ELR (cell line): ENCODE measurements at places on chromosomes 12 and 14.
A peak's percentile ranks its signal among the peaks of the same experiment; 100 is the strongest.

DNA sequence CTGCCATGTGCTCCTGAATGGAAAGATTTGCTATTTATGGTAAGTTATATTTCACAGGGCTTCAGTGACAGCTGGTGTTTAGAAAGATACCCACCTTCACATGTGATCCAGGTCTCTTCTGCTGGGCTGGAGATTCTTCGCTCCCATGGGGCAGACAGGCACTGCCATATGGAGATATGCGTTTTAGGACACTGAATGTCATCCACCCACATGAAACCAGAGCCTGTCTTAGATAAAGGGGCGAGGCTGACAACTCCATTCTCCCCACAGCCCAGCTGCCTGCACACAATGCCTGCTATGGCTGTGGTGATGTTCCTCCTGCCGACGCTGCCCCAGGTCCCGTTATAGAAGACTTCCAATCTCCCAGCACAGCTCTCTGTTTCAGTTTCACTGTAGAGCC, 69.4 kb downstream of the ACSM4 start:
- DNase-seq, result no peak

DNA sequence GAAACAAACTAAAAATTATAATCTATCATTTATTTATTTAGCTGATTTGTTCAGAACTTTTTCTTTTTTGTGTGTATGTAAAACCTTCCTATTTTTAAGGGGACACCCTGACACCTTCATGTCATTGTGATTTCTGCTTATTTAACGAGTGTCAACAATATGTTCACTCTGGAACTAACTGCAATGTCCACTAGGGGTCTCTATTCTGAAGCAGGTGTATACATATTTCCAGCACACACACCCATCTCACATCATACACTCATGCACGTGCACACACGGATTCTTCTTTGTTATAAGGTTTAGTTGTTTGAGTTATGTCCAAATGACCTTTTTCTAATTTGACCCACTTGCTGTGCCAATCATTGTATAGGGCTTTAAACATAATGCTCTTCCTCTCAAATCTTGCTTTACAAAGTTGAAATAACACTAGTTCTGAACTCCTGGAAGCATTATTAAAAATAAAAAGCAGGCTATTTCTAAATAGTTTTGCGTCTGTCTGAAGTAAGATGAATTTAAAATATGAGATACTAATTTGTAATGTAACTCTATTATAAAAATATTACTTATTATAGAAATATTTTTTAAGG, 15.5 kb downstream of the E2F7 start:
- peak; percentile 83 for DNase-seq

DNA sequence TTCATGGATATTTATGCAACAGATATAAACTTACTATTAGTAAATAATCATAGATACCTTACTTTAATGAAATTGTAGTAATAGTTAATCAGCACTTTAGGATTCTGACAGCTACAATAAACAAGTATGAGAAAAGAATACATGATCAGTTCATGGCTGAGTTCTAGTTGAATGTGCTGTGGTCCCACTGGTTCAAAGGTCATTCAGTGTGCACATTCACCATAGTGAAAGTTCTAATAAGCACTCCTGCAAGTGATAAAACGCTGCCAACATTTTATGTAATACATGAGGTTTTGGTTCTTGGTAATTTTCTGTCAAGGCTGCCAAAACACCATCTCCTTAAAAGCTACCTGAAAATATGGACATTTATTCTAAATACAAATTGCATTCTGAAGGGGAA, 92.6 kb downstream of the NUMB start:
- no peak for DNase-seq

GRCh38 chr14:59125156-59125555, 63.3 kb upstream of the DAAM1 start:
- DNase-seq, result no peak

- DNase-seq, result peak; percentile 9
Measured at GRCh38 chr12:20523658-20524057, 155.3 kb downstream of the PDE3A start.

GRCh38 chr14:98984719-98985041, 287.3 kb downstream of the BCL11B start:
- no peak for DNase-seq

DNA sequence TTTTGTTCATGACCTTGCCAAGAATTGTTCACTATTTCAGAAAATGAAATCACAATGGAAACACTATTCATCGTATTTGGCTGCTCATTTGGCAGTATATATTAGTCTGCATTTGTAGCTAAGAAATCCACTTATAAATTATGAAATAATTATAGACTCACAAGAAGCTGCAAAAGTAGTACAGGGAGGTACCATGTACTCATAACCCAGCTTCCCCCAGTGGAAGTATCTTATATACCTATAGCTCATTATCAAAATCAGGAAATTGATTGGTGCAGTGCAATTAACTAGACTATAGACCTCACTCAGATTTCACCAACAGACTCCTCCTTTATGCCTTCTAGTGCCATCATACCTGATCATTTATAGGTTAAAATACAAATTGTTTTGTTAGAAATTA, 178.8 kb upstream of the VASH1 start:
- DNase-seq, result no peak

- peak; percentile 96 for DNase-seq
Measured at GRCh38 chr14:68464711-68465110, 328.2 kb downstream of the ZFP36L1 start.

DNA sequence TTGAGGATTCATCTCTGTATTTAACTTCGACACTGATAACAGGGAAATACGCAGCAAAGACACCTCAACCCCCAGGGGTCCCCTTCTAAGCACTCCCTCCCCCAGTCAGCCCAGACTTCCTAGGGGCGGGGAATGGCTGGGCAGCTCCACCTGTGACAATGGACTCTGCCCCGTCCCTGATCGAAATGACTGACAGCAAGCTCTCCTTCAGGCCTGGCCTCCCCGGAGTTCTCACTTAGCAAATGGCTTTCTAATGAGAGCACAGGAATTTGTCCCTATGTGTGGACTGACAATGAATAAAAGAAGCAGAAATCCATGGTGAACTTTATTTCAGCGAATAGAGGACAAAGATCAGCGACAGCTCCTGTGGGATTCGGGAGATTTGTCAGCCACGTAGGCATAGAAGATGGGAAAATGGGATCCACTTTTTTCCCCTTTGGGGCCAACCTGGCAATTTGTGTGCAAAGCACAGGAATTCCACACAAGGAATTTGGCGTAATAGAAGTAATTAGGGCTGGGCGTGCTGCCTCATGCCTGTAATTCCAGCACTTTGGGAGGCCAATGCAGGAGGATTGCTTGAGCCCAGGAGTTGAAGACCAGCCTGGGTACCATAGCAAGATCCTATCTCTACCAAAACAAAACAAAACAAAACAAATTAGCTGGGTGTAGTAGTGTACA, 63.8 kb downstream of the TNFAIP2 start:
- DNase-seq, result no peak

DNA sequence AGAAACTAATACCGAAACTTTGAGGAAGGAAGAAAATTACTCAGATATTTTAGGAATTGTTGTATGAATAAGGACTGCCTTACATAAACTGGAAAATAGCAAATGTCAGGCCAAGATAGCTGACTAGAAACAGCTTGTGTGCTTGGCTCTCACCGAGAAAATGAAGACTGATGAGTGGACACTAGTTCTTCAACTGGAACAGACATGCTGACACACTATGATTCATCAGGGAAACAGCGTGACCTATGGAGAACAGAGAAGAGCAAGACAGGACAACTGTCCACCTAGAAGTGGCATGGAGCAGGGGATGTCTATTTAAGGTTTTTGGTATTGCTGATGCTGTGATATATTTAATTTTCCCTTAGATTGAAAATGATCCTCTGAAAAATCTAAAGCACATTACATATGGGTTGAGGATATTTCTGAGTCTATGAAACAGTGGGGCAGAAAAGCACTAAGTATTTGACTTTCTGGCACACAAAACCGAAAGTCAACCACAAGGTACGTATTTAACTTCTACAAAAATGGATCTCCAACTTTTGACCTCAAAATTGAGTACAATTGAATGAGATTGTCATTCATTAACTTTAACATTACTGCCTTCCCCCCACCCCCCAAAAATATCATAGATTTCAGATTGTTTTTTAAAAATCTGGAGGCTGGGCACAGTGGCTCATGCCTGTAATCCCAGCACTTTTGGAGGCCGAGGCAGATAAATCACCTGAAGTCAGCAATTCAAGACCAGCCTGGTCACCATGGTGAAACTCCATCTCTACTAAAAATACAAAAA, 863.2 kb downstream of the LRFN5 start:
- DNase-seq, result peak; percentile 76

DNA sequence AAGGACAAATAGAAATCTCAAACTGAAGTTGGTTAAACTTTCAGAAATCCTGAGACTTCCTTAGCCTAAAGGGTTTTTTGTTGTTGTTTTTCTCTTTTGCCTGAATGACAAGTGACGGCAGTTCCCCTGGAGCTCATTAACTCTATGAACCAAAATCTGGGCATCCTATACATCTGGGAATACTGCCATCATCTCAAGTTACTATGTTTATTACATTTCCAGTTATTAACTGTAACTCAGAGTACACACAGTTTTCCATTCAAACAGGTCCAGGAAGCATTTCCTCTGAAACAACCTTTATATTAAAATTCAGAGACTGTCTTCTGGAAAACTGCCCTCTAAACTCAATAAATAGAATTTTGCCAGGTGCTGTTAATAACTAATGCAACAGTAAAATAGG, 55.6 kb upstream of the CDKL1 start:
- no peak for DNase-seq

DNA sequence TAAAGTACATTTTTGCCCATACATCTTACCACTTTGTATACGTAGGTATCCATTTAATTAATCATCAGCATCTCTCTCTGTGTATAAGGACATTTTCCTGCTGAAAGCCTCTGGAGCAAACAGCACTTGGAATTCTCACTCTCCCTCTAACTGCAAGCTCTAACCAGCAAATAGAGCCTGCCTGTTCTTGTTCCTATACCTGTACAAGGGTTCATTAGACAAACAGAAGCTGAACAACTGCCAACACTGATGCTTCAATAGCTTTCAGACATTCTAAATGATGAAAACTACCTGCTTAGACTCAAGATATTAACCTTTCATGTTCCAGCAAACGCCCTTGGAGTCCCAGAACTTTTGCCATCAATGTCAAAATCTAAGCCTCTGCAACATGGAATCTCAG, 98.0 kb downstream of the KCNH5 start:
- DNase-seq, result no peak

GRCh38 chr12:109432431-109432830, 44.7 kb downstream of the KCTD10 start:
- no peak for DNase-seq

- no peak for DNase-seq
Measured at GRCh38 chr12:46926526-46926925, 100.7 kb upstream of the SLC38A4 start.

DNA sequence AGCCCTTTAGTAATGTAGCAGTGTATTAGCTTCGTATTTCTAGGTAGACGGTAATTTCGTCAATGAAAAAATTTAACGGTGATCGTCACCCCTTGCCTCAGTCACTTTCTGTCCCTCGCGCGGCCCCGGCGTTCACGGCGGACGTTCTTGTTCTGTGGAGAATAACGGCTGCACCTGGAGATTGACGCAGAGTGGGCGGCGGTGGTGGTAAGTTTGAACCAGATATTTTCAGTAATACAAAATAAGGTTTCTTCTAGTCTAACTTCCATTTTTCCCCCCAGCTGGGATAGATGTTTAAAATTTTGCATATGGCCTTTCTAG, 341 bp downstream of the ZNF10 start:
- no peak for DNase-seq

- no peak for DNase-seq
Measured at GRCh38 chr14:21023817-21024584, 860 bp downstream of the NDRG2 start.
